ENCODE measurements at places on chromosomes 1 and 21.

GRCh38 chr21:45041351-45041805, 33.0 kb upstream of the ADARB1 start:
- no peak for DNase-seq

GRCh38 chr1:42941640-42942330, 16.9 kb downstream of the SLC2A1 start:
- DNase-seq: no peak

- no peak for DNase-seq
These were observed 1.6 kb downstream of the PPP1R15B start for GRCh38 chr1:204409836-204410687.

- DNase-seq: no peak
These were observed 867 bp downstream of the SLC1A7 start for GRCh38 chr1:53141487-53142055.

DNA sequence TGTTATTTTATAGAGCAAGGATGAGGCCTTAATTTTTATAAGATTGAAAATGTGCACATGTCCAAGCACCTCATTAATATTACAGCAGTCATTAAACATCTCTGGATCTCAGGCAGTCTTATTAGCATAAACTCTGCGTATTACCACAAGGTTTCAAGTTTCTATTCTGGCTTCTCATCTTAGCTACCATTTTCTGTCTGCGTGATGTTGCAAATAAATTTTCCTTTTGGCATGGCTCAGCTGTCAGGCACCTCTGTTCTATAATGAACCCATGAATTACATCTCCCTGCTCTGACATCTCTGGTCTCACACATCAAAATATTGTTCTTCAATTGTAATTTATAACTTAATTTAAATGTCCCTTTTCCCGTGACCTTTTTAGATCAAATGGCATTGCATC, 156.5 kb downstream of the SLC45A1 start:
- DNase-seq: no peak

DNA sequence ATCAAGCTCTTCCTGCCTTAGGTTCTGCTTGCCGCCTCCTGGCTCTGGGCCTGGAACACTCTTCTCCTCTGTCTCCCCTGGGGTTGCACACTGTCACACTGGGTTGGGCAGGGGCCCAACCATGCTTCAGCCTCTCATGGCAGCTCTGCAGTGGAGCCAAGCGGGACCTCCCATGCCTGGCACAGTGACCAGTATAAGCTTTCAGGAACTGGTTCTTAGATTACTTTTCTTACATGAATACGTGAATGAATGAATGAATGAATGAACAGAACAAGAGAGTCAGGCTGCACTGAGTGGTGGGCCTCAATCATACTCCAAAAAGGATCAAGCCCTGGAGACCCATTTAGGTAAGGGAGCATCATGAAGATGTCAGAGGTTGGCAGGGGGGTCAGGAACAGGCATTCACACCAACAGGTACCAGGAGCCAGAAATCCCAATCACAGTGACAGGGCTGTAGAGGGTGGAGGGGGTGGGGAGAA, 30.8 kb upstream of the TMEM125 start:
- DNase-seq: no peak

GRCh38 chr1:117034791-117035290, 25.3 kb upstream of the TTF2 start:
- no peak for DNase-seq
